ENCODE measurements at places on chromosomes 3 and 15. TPM values are rescaled to one million over a fixed set of nuclear protein-coding genes. Genes with fewer than 3 reads are reported as not detected.

Gene THPO
- polyA plus RNA-seq: 0.07 TPM

Gene PBRM1
- 14.3 TPM for polyA plus RNA-seq

DNA sequence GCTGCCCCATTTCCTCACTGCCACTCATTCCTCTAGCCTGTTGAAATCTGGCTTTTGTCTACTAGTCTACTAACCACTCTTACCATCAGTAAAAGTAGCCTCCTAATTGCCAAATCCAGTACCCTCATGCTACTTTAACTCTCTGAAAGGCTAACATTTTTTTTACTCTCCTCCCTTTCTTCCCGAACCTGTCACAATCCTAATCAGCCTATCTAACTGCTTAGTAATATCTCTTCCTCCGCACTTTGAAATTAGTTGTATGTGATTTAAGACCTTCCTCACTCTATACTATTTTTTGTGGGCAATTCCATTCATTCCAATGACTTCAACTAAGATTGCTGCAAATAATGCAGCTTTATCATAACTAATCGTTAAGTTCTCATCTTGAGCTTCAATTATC lies 3.7 kb downstream of the SENP7 start:
- no peak overlapping the region for H3K4me3 ChIP-seq
- no peaks in the 10 kb centered on the region for H3K27me3 ChIP-seq
- no peak for DNase-seq
- H3K36me3 ChIP-seq: no peaks in the 10 kb centered on the region
- H3K4me1 ChIP-seq: no peaks in the 10 kb centered on the region
- H3K27ac ChIP-seq: no peak overlapping the region

DNA sequence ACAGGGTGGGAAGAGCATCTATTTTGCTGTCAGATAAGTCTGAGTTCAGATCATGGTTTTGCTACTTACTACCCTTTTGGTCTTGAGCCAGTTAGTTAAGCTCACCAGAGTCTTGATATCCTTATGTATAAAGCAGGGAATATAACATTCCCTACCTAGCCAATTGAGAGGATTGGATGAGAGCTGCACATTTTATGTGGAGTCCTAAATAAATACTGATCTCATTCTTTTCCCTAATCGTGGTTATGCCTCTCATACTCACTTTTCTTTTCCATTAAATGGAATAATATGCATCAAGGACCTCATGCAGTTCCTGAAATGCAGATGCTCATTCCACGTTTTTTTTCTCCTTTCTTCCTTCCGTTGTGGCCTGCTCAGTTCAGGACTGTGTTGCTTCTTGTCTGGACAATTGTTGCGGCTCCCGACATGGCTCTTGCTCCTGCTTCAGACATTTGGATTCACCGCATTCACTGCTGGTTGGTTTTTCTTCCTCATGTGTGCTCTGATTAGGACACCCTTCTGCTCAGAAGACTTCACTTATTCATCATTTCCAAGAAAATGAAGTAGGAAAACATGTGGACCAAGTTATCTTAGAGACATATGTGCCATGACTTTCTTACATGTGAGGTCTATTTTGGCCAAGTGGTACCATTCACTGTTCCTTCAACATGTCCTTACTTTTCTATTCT lies 90.2 kb downstream of the NFKBIZ start:
- H3K4me1 ChIP-seq: peaks cover 10% of the 10 kb centered on the region
- peak overlapping the region; percentile 96 for H3K27ac ChIP-seq
- no peak overlapping the region for H3K4me3 ChIP-seq
- no peaks in the 10 kb centered on the region for H3K27me3 ChIP-seq
